ENCODE measurements at places on chromosomes 3 and 15. TPM values are rescaled to one million over a fixed set of nuclear protein-coding genes. Genes with fewer than 3 reads are reported as not detected.
A peak's percentile ranks its signal among the peaks of the same experiment; 100 is the strongest.

GRCh38 chr15:30670056-30670455 lies 44.1 kb downstream of the ARHGAP11B start:
- DNase-seq, result no peak

DNA sequence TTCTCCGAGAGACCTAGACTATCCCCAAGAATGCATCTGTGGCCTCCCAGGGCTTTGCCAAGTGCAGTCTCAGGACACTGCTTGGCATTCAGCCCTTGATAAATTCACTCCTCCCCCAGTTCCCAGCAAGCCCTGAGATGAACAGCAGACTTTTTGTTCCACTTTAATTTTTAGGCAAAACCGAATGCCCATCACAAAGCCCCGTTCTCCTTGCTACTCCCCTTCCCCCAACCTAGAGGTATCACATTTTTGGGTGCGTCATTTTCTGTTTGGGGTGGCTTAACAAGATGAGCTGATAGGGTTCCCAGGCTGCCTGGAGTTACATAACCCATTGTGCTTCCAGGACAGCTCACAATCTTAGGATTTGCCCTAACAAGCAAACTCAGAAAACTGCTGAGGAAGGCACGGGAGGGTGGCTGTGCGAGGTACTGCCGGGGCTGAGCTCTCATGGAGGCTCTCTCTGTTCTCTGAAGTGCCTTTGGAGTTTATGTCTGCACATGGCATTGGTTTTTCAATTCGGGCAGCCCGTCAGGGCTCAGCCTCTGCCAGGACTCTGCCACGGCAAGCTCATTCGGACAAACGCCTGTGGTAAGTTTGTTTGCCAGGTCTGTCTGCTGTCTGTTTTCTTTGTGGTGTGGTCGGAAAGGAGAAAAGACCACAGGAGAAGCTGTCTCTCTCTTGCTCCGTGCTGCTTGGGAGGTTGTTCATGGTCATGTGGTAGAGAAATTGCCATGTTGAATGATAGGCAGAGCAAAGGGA lies at the start of gene TRAK1:
TSS of gene TRAK1 (plus strand) at position 385 of the 759 bp plus-strand sequence. CDS start at position 498, 113 bp downstream.
- no peak for DNase-seq

GRCh38 chr3:19960696-19961095 lies 13.8 kb downstream of the RAB5A start:
- DNase-seq, result no peak

DNA sequence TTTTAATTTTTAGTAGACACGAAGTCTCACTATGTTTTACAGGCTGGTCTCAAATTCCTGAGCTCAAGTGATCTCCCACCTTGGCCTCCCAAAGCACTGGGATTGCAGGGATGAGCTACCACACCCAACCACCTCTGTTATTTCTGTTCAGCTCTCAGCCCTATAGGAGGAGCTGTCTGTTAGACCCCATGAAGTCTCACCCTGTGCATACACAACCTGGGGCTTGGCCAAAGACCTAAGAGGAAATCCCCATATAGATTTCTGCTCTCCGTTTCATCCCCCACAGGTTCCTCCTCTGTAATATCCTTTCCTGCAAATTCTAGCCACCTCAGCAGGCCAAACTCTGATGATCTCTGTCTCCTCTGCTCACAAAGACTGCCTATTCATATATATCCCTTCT lies 56.6 kb upstream of the CTDSPL2 start:
- DNase-seq, result no peak

- DNase-seq, result no peak
These were observed 22.7 kb downstream of the KLHL6 start for GRCh38 chr3:183532620-183533411.

DNA sequence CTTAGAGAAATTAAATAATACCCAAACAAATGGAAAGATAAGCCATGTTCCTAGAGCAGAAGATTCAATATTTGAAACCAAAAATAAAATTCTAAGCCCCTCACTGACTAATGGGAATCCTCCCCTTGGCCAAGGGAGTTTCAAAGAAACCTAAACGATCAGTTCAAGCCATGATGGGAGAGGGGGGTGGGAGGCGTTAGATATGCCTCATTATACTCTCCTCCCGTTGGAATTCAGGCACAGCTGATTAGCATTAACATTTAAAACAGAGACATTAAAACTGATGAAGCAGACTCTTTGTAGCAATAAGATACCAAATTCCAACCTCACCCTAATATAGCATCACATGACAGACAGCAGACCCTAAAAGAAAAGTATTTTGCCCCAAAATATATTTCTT lies 32.9 kb downstream of the OCA2 start:
- DNase-seq, result no peak

DNA sequence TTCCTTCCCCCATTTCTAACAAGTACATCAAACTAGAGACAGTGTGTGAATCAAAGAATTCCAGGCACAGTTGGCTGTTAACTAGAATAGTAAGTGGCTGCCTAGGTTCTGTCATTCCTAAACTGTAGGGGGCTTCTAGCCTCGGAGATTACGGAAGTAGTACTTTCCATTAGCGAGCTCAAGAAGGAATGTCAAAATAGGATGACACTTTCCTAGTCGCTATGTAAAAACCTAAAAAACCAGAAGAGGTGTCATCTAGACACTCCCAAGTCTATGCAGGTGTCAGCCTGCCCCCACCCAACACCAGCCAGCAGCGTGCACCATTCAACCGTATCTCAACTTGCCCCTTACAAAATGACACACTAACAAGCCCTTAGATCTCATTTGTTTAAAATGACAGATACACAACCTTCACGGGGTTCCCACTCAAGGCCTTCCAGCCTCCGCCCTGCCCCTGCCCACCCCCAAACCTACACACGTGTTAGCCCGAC lies 874 bp downstream of the INO80 start:
- DNase-seq, result peak; percentile 2

GRCh38 chr15:95291898-95292472 lies 1038.5 kb upstream of the NR2F2 start:
- DNase-seq, result no peak

GRCh38 chr3:194165271-194166018 lies 29.5 kb downstream of the HES1 start:
- no peak for DNase-seq

DNA sequence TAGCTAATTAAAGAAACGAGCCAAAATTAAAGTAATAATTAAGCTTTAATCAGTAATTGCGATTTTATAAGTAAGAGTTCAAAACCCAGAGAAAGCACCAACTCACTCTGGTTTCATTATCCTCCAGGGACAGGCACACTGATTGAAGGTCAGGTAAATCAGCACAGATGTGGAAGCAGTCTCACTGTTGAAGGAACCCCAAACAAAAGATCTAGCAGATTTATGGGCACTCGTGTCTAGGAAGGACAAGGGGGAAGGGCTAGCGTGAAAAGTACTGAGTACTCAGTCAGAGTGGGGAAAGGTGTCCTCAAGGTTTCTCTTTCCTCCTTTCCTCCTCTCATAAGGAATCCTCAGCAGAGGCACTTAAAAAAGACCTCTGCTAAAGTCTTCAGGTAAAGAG lies 320.1 kb downstream of the PYDC2 start:
- no peak for DNase-seq

- no peak for DNase-seq
These were observed 2.3 kb downstream of the FBXL22 start for GRCh38 chr15:63599401-63600000.

Gene SGO1
- 0.15 TPM for polyA plus RNA-seq

Gene MESP2
- 0.10 TPM for polyA plus RNA-seq

Gene PTH1R
- 26.4 TPM for polyA plus RNA-seq

Gene EOMES
- polyA plus RNA-seq, result 0.10 TPM

Gene STAB1
- 91.8 TPM for polyA plus RNA-seq

Gene ALDH1A3
- 13.7 TPM for polyA plus RNA-seq
